Head of caudate nucleus (tissue), 42 donors: ENCODE measurements at places on chromosomes 5 and 9.

GRCh38 chr9:17739736-17740135 is 160.9 kb downstream of the SH3GL2 start:
- no peak for DNase-seq

GRCh38 chr5:177501874-177502678 is 4.7 kb upstream of the PDLIM7 start:
- DNase-seq, result no peak

- no peak for DNase-seq
Observed at GRCh38 chr9:132241840-132242620, 80.2 kb downstream of the NTNG2 start.

DNA sequence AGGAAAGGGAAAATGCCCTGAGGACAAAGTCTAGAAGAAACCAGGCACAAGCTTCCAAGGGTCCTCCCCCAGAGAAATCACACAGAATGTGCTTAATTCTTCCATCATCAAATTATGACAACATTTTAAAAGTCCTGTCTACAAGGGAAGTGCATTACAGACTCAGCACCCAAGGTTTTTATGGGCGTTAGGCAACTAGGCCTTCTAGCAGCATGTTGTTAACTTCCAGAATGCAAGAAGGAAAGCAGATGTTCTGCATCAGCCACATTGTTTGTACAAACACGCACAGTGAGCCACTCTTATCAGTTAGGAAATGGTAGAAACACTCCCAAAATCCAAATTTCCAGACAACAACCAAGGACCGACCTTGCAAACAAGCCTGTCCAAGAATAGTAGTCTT is 26.5 kb downstream of the SMC5 start:
- no peak for DNase-seq

GRCh38 chr9:128096616-128097536 is 28.8 kb downstream of the SLC25A25 start:
- DNase-seq, result no peak

- DNase-seq, result no peak
Observed at GRCh38 chr5:17227868-17228267, 10.4 kb downstream of the BASP1 start.

DNA sequence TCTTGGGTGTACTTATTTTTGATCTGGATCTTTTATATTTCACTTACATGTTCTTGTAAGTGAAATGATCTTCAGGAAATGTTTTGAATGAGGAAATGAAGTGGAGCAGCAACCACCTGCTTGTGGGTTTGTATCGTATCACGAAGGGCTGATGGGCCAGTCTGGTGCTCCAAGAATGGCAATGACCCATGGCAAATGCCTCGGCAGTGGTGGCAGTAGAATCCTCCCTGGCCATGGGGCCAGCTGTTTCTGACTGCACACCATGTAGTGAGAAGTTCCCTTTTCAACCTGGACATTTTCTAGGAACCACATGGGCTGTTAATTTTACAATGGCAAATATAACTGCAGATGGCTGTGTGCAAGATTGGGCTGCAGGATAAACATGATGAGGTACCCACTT is 29.9 kb downstream of the MAT2B start:
- no peak for DNase-seq

DNA sequence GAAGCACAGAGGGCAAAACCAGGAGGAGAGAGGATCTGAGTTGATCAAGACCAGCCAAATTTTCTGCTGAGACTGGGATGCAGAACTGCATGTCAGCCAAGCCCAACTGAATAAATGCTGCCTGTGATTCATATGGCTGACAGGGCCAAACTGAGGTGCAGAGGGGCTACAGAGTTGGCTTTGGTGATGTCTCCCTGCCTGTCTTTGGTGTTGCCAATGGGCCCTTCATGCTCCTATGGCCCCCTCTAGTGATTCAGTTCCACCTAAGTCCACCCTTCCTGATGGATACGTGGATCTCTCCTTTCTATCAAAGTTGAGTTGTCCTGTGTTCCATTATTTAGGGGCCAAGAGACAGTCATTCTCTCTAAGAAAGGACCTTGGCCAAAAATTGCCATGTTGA is 163.6 kb upstream of the TLE4 start:
- no peak for DNase-seq

- DNase-seq, result peak; percentile 14
Observed at GRCh38 chr5:400282-401145, 42.5 kb upstream of the EXOC3 start.

GRCh38 chr5:143554187-143554717 is 150.8 kb upstream of the NR3C1 start:
- DNase-seq, result no peak

DNA sequence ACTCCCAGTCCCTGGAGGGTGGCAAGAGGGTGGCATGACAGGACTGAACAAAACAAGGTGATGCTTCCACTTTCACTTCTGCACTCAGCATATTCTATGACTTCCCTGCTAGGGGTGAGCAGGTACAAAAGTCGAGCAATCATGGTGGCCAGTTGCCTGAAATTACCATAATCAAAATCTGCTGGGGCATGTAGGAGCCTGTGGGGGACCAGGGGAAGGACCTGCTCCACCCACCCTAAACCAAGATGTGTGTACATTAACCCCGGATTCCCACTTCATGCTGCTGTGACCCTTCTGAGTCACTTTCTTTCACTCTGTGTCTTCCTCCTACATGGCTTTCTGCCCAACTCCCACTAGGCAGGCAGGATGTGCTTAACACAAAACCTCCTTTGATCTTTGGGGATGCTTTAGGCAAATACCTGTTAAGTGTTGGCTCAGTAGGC is 73.3 kb upstream of the PHF24 start:
- DNase-seq, result no peak

DNA sequence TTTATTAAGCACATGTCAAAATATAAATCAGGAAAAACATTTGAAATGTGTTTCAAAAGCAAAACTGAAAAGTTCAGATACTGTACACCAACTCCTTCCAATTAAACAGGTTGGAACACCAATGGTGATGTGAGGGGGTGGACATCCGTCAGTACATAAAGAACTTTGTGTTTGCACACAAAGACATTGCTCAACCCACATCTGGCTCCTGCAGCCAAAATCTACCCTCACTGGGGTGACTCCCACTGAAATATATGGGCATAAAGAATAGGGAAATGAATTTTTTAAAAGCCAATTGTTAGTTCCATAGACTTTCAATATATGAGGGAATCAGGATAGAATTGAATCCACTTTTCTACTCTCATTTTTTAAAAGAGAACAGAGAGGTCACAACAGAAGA is 63.9 kb downstream of the MEGF9 start:
- DNase-seq, result no peak

GRCh38 chr9:137163365-137163715 is 6.5 kb downstream of the LRRC26 start:
- DNase-seq, result no peak

GRCh38 chr5:116942622-116943021 is 368.0 kb upstream of the SEMA6A start:
- DNase-seq, result no peak

GRCh38 chr5:58258984-58259684 is 200.8 kb downstream of the PLK2 start:
- DNase-seq, result no peak

DNA sequence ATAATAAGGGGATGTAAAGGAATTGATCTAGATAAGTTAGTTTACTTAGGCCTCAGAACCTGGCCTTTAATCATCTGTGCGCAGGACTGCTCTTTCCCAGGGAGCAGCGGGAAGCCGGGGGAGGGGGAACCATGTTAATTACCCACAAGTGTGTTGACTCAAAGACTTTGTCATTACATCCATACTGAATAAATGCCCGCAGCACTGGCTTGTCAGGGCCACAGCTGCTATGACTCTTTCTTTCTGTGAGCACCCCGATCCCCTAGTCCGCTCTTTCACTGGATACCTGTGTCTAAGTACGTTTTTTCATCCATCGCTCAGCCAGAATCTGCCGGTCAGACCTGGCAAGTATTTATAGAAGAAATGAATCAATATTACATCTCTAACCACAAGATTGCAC is 249.3 kb upstream of the DMRT1 start:
- no peak for DNase-seq

- no peak for DNase-seq
Observed at GRCh38 chr9:134253606-134254205, 72.5 kb upstream of the RXRA start.

GRCh38 chr9:123174887-123175518 is 93.4 kb downstream of the STRBP start:
- no peak for DNase-seq

DNA sequence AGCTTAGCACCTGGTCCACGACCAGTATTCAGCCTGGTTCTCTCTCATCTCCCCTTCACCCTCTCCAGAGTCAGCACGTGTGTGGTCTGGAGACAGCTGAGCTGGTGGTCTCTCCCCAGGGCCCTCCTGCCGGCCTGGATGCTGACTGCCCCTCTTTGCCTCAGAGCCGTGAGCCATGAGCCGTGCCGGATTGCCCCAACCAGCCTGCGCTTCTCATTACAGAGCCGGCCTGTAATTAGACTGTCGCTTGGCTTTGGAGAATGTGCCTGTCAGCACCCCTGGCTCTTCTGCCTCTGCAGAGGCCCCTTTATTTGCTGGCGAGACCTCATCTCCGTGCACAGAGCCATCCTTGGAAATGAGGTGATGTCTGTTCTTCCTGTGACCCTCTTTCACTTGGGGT is 118.7 kb upstream of the BOD1 start:
- no peak for DNase-seq

- DNase-seq, result no peak
Observed at GRCh38 chr5:138469540-138470321, 4.5 kb downstream of the EGR1 start.

GRCh38 chr5:150066436-150066835 is 19.9 kb downstream of the CSF1R start:
- no peak for DNase-seq

DNA sequence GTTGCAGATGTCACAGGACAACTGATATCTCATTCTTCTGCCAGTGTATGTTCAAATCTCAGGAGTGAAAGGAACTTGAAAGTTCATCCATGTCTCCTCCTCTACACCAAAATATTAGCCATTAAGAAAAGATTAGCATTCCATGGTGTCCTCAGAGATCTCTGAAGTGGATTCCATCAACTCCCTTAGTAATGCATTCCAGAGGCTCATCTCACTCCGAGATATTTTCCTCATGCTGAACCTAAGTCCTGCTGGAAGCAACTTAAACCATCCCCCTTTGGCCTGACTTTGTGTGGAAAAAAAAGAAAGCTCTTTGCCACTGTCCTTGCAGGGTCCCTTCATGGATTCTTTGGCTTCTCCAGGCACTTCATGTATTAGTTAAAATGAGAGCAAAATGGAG is 155.7 kb upstream of the ZNF462 start:
- DNase-seq, result no peak
